ENCODE measurements at places on chromosomes 6 and 20. TPM values are rescaled to one million over a fixed set of nuclear protein-coding genes. Genes with fewer than 3 reads are reported as not detected.

DNA sequence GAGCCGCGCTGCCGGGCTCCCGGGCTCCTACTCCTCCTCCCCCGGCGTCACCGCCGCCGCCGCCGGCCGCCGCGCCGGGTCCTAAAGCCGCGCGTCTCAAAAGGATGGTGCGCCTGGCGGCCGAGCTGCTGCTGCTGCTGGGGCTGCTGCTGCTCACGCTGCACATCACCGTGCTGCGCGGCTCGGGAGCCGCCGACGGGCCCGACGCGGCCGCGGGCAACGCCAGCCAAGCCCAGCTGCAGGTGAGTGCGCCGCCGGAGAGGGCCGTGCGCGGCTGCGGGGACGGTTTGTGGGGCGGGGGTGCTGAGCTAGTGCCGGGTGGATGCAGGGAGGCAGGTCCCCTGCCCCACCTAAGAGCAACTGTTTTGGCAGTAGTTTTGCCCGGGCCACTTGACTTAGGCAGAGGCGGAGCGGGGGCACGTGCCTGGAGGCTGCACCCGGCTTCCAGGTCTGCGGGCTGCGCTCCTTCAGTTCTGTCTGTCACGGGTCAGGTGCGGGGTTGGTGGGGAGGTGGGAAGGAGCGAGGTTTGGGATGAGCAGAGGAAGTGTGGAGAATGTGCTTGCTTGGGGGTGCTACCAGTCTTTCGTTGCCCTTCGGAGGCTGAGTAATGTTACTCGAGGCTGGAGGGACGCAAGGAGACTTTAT, 722 bp downstream of the ISM1 start:
- H3K36me3 ChIP-seq = no peaks in the 10 kb centered on the region
- peaks cover 23% of the 10 kb centered on the region for H3K4me1 ChIP-seq
- H3K4me3 ChIP-seq = peak overlapping the region; percentile 58

- H3K4me3 ChIP-seq = no peak overlapping the region
- no peaks in the 10 kb centered on the region for H3K27me3 ChIP-seq
- H3K36me3 ChIP-seq = no peaks in the 10 kb centered on the region
- peak overlapping the region; percentile 48 for H3K27ac ChIP-seq
- H3K4me1 ChIP-seq = no peaks in the 10 kb centered on the region
- DNase-seq = peak; percentile 79
Measured at GRCh38 chr6:31122791-31123706, 2.8 kb upstream of the CDSN start.

- DNase-seq = no peak
- H3K36me3 ChIP-seq = no peaks in the 10 kb centered on the region
- H3K27ac ChIP-seq = no peak overlapping the region
Measured at GRCh38 chr6:53378208-53378607, 29.5 kb upstream of the ELOVL5 start.

GRCh38 chr6:128323011-128323410, 197.4 kb downstream of the PTPRK start:
- no peak overlapping the region for H3K27ac ChIP-seq
- H3K4me3 ChIP-seq = no peak overlapping the region
- H3K4me1 ChIP-seq = no peaks in the 10 kb centered on the region
- H3K36me3 ChIP-seq = no peaks in the 10 kb centered on the region
- no peak for DNase-seq

The SLC23A2 gene
- total RNA-seq = 10.8 TPM

DNA sequence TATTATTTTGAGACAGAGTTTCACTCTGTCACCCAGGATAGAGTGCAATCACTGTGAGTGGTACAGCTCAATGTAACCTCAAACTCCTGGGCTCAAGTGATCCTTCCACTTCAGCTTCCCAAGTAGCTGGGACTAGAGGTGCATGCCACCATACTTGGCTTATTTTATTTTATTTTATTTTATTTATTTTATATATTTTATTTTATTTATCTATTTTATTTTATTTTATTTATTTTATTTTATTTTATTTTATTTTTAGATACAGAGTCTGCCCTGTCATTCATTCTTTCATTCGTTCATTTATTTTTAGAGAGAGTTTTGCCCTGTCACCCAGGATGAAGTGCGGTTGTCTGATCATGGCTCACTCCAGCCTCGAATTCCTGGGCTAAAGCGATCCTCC, 35.5 kb downstream of the ATG5 start:
- H3K36me3 ChIP-seq = peaks cover 15% of the 10 kb centered on the region
- H3K27me3 ChIP-seq = no peaks in the 10 kb centered on the region
- no peaks in the 10 kb centered on the region for H3K4me1 ChIP-seq
- H3K27ac ChIP-seq = no peak overlapping the region
